Left lung (tissue), 14 donors: ENCODE measurements at places on chromosomes 7 and 10. TPM values are rescaled to one million over a fixed set of nuclear protein-coding genes. Genes with fewer than 3 reads are reported as not detected.
A peak's percentile ranks its signal among the peaks of the same experiment; 100 is the strongest.

GRCh38 chr10:106450966-106451365 is 713.5 kb downstream of the SORCS1 start:
- H3K36me3 ChIP-seq, result no peaks in the 10 kb centered on the region
- no peaks in the 10 kb centered on the region for H3K27me3 ChIP-seq
- no peaks in the 10 kb centered on the region for H3K4me1 ChIP-seq
- no peak for DNase-seq
- no peak overlapping the region for H3K4me3 ChIP-seq

- H3K36me3 ChIP-seq, result no peaks in the 10 kb centered on the region
- H3K4me1 ChIP-seq, result peaks cover 11% of the 10 kb centered on the region
- H3K27ac ChIP-seq, result peak overlapping the region; percentile 84
- no peak for DNase-seq
Measured at GRCh38 chr10:95260397-95260881, 30.4 kb downstream of the PDLIM1 start.

DNA sequence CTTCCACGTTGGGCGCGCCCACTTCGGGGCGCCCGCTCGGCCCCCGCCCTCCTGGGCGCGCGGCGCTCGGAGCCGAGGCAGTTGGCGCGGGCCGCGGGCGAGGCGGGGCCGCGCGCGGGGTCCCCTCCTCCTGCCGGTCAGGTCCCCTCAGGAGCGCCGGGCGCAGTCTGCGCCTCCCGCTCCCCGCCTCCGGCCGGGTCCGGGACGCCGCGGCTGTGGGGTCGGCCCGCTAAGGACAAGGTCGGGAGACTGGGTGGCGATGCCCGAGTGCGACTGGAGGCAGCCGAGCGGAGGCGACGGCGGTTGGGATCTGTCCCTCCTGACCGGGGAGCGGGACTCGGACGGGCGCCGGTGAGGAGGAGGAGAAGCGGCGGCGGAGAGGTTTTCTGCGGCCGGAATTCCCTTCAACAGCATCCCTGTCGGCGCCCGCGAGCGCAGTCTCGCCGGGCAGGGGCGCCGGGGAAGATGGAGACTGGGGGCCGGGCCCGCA is at the start of gene ATRNL1:
TSS of gene ATRNL1 (plus strand) at position 80 of the 490 bp plus-strand sequence. CDS start at position 466, 386 bp downstream.
- H3K4me3 ChIP-seq, result peak within 1 kb of the TSS; percentile 47
- H3K36me3 ChIP-seq, result no peaks in the 10 kb centered on the region
- H3K27ac ChIP-seq, result no peak within 1 kb of the TSS
- peaks cover 20% of the 10 kb centered on the region for H3K4me1 ChIP-seq
- H3K27me3 ChIP-seq, result peaks cover 41% of the 10 kb centered on the region

DNA sequence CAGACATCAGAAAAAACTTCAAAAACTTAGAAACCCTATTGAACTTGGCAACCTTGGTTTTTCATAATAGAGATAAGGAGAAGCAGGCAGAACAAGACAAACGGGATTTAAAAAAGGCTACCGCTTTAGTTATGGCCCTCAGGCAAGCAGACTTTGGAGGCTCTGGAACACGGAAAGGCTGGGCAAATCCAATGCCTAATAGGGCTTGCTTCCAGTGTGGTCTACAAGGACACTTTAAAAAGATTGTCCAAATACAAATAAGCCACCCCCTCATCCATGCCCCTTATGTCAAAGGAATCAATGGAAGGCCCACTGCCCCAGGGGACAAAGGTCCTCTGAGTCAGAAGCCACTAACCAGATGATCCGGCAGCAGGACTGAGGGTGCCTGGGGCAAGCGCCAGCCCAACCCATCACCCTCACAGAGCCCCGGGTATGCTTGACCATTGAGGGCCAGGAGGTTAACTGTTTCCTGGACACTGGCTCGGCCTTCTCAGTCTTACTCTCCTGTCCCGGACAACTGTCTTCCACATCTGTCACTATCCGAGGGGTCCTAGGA is 115.3 kb downstream of the NRCAM start:
- H3K27ac ChIP-seq, result no peak overlapping the region
- H3K27me3 ChIP-seq, result no peaks in the 10 kb centered on the region
- H3K4me1 ChIP-seq, result no peaks in the 10 kb centered on the region
- DNase-seq, result no peak

DNA sequence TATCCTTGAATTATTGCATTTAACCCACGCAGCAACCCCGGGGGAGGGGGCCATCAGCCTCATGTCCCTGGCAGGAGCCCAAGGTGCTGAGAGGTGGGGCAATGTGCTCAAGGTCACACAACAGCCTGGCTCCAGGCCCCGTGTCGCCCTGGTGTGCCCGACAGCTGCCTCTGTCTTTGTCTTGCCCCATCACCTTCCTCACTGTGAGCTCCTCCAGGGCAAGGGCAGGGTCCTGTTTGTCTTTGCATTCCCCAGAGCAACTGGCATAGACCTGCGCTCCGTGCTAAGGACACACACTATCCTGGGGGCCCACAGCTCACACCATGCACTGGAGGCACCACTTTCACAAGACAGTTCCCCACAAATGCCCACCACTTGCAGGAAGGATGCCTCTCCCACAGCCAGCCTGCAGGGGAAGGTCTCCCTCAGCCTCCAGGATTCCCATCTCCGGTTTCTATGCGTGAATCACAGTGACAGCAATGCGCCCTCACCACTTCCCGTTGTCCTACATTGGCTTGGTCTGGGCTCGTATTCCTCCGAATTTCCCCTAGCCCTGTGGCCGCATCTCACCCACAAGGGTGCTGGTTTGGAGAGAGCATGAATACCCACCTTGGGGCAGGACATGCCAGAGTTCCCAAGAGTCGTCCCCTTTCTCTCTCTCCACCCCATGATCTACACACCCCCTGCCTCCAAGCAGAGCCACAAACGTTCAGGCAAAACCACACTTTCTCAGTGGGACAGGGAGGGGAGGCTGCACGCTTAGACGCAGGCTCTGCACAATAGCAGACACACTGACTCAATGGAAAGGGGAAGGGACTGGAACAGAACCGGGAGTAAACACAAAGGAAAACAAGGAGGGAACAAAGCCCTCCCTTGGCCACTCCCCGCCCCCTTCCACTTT is 10.3 kb downstream of the ITPRIP start:
- DNase-seq, result peak; percentile 69
- H3K36me3 ChIP-seq, result no peaks in the 10 kb centered on the region
- peak overlapping the region; percentile 87 for H3K27ac ChIP-seq
- H3K4me3 ChIP-seq, result peak overlapping the region; percentile 13
- H3K4me1 ChIP-seq, result peaks cover 100% of the 10 kb centered on the region
- H3K27me3 ChIP-seq, result no peaks in the 10 kb centered on the region

- no peak overlapping the region for H3K27ac ChIP-seq
- no peaks in the 10 kb centered on the region for H3K4me1 ChIP-seq
- peaks cover 7% of the 10 kb centered on the region for H3K27me3 ChIP-seq
- no peak overlapping the region for H3K4me3 ChIP-seq
Measured at GRCh38 chr7:90239050-90239449, 5.9 kb upstream of the CFAP69 start.

DNA sequence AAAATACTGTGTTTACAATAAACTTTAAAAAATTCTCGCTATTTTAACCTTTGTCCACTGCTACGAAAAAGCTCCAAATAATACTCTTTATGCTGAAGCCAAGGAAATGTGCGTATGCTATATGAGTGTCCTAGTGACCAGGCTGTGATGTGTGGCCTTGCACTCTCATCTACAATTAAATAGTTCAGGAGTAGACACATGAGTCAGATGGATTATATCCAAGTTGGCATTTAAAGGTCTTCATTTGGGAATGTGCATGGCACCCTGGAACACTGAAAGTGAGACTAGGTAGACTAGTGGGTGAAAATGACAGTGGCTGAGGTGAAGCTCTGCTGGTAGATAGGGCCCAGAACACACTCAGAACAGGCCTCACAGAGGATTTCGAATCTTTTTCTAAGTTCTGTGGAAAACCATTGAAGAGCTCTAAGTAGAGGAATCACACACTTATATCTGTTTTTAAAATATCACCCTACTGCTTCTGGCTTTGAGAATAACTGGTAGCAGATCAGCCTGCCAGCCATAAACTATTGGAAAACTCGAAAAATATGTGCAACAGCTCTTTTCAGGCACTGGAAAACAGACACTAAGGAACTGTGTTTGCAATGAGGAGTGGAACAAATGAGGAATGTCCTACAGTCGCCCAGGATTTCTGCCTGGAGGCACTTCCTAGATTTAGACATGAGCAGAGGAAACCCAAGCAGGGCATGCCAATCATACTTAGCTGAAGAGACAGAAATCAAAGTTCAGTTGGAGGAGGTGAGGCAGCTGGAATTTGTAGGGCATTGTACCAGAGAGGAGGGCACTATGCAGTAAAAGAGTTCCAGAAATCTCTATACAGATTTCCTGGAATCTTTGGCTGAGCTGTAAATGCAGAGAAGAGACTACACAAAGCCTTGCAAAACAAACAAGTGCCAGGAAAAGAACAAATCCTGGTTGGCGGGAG is 603.8 kb upstream of the LRRTM3 start:
- H3K36me3 ChIP-seq, result no peaks in the 10 kb centered on the region
- no peaks in the 10 kb centered on the region for H3K4me1 ChIP-seq
- no peak overlapping the region for H3K4me3 ChIP-seq
- H3K27me3 ChIP-seq, result no peaks in the 10 kb centered on the region

GRCh38 chr7:137882806-137883205 is 36.0 kb upstream of the DGKI start:
- peaks cover 9% of the 10 kb centered on the region for H3K4me1 ChIP-seq
- H3K27me3 ChIP-seq, result no peaks in the 10 kb centered on the region
- no peaks in the 10 kb centered on the region for H3K36me3 ChIP-seq
- no peak overlapping the region for H3K27ac ChIP-seq
- no peak for DNase-seq
- no peak overlapping the region for H3K4me3 ChIP-seq

DNA sequence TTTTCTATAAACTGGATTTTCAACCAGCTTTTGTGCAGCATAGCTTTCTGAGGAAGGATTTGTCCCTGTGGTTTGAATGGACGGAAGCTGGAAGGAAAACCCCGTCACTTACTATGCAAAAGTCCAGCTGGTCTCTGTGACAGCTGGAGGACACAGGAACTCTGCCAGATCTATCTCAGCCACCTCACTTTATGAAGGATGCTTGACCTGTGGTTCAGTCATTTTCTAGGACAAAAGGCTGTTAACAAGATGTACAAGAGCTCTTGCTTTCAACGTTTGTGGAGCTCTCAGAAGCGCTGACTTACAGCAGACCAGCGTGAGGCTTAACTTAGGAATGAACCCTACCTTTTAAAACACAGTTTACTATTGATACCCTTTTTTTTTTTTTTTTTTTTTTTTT is 90.8 kb downstream of the CREM start:
- H3K27ac ChIP-seq, result peak overlapping the region; percentile 33
- H3K27me3 ChIP-seq, result no peaks in the 10 kb centered on the region

- H3K36me3 ChIP-seq, result no peaks in the 10 kb centered on the region
- no peak for DNase-seq
- no peaks in the 10 kb centered on the region for H3K4me1 ChIP-seq
- H3K27me3 ChIP-seq, result no peaks in the 10 kb centered on the region
Measured at GRCh38 chr7:45712872-45713668, 138.9 kb downstream of the ADCY1 start.

RELN gene
- 5.4 TPM for total RNA-seq

PHKG1 gene
- total RNA-seq, result 0.32 TPM

MALRD1 gene
- 8.1 TPM for total RNA-seq
